ENCODE measurements at places on chromosomes 1 and 21. TPM values are rescaled to one million over a fixed set of nuclear protein-coding genes. Genes with fewer than 3 reads are reported as not detected.

The TTLL10 gene
- not detected for total RNA-seq

GRCh38 chr1:179831852-179832699, 45.5 kb downstream of the TOR1AIP2 start:
- DNase-seq, result no peak

- no peak for DNase-seq
Observed at GRCh38 chr1:247530785-247531184, 5.5 kb downstream of the OR2C3 start.

- no peak for DNase-seq
Observed at GRCh38 chr1:177568622-177569021, 397.9 kb downstream of the BRINP2 start.

DNA sequence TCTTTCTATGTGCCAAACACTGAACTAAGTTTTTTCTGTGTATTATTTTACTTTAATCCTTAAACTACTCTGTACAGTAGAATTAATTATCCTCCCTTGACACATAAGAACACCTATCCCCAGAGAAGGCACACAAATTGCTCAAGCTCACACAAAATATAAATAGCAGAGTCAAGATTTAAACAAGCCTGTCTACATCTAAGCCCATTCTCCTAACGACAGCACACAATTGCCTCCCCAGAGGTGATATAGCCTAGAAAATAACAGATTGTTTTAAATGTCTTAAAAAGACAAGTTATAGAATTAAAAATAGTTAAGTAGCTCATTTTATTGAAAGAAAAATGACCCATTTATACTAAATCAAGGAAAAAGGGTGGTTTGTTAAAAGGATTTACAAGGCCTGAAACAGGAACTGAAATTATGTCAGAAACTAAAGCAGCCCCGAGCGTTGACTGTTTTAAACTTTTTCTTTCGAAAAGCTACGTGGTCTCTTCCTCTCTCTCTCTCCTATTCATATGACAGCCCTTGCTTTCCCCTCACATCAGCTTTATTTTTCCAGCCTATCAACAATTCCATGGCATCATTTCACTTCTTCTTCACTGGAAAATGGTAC, 30.5 kb downstream of the TNFSF18 start:
- DNase-seq, result no peak

- DNase-seq, result no peak
Observed at GRCh38 chr1:202750761-202751160, 40.5 kb upstream of the SYT2 start.
